COR-L47 (cell line): ENCODE measurements at places on chromosomes 3 and 15.

DNA sequence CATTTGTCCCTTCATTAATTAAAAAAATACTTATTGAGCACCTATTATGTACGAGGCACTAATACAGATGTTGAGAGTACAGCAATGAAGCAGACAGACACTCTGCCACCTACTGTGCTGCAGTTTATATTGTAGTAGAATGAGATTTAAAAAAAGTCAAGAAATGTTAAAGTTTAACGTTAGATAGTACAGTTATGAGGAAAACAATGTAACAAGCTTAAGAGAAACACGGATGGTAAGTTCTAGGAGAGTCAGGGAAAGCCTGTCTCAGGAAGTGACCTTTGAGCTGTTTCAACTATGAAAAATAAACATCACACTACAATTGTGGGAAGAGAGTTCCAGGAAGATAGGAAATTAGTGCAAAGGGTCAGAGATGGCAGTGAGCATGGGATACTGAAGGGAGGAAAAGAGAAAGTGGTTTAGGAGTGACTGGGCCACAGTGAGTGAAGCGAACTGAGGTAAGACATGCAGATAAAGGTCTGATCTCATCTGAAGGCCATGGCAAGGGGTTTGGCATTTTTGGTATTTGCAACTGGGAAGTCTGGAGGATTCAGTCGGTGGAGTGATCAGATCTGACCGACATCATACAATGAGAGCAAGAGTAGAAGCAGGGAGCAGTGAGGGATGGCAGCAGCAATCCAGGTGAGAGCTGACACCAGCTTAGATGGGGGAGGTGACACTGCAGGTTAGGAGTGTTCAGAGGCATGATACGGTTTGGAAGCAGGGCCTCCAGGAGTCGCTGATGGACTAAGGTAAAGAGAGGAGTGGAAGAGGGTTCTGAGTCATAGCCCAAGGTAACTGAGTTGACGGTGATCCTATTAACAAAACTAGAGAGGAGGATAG, 28.5 kb downstream of the PLSCR4 start:
- DNase-seq, result no peak

DNA sequence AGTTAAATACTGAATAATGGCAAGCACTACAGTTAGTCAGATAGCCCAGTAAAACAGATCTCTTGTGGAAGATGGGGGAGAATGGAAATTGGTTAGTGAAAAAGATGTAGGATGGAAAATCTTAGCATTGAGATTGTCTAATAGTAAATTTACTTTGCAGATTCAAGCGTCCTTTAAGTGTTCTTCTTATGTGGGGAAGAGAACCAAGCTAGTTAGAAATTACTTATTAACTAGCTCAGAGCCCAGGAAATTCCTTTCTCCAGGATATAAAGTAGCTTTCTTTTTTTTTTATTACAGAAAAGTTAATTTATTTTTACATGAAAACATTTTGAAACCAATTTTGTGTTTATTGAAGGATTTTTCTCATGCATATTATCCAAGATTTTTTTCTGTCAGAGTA, 36.7 kb downstream of the TIPARP start:
- DNase-seq, result no peak

DNA sequence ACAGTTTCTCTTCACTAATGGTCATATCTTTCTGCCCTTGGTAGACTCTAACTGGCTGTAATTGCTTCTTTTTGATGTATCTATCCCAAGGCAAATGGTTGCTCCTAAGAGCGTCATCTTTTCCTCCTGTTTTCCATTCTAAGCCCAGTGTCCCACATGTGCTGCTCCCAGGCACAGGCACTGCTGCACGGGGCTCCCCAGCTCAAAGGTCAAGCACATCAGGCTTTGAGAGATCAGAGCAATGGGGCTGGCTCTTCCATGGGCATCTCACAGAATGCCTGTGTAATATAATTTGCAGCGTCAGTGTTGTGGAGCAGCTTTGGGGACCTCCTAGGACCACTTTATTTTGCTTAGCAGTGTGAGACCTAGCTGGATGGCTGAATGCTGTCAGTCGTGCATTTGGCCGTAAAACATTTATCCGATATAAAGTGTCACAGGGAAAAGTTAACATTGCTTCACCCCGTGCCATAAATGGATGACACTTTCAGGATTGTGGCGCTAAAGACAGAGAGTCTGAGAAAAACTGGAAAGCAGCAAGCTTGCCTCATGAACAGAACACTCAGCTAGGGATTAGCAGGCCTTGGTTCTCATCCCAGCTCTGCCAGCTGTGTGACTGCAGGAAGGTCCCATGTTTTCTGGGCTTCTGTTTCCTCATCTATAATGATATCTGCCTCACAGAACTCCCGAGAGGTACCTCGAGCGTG, 277.5 kb upstream of the TBL1XR1 start:
- no peak for DNase-seq

GRCh38 chr15:59642351-59642750, 15.0 kb downstream of the GTF2A2 start:
- DNase-seq, result no peak

DNA sequence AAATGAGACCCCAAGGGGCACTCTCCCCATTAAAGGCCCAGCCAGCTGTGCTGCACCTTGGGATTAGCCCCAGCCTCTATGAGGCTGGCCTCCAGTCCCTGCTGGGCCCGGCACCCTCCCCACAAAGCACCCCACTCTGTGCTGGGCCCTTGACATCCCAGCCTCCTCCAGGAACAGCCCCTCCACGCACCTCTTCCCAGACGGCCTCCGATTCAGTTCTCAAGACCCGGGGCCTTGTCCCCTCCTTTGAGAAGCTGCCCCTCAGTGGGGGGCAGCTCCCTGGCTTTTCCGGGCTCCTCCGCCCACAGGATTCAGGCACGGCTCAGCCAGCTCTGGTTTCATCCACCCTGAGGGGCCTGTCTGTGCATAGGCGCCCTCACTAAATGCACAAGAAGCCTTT, 144.1 kb downstream of the LRRK1 start:
- no peak for DNase-seq

- DNase-seq, result no peak
Observed at GRCh38 chr15:67110958-67111864, 45.8 kb downstream of the SMAD3 start.

GRCh38 chr3:184491867-184492615, 69.5 kb upstream of the EPHB3 start:
- DNase-seq, result no peak

DNA sequence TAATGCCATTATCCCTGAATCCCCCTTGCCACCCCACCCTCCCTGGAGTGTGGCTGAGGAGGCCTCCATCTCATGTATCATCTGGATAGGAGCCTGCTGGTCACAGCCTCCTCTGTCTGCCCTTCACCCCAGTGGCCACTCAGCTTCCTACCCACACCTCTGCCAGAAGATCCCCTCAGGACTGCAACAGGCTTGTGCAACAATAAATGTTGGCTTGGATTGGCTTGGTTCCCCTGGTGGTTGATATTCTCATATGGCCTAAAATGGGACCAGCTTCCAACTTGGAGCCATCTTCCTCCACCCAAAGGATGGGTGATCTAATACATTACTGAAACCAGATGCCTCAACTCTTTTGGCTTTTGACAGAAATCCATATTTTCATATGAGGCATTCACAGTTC, 34.9 kb downstream of the VIPR1 start:
- DNase-seq, result no peak

DNA sequence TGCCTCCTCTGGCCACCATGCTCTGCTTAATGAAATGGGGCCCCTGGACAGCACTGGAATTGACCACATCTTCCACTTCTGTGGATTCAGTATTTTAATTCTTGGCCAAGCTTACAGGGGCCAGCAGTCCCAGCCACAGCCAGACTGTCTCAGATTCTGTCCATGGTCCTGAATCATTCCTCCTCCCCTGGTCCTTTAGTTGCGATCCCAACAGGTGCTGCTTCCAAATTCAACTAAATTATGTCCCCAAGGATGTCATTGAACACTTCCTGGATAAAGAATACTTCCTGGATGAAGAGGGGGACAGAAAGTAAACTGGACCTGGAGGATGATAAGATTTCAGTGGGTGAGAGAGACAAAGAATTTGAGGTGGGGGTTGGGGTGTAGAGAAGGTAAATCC, 111.1 kb upstream of the FOXB1 start:
- no peak for DNase-seq
